Stimulated activated CD8-positive, alpha-beta memory T cell treated with anti-CD3 and anti-CD28 coated beads, Interleukin-12 subunit alpha, Interleukin-12 subunit beta, amount 100 ng/mL, for 4 hours (primary cell): ENCODE measurements at places on chromosomes 1 and 21.

DNA sequence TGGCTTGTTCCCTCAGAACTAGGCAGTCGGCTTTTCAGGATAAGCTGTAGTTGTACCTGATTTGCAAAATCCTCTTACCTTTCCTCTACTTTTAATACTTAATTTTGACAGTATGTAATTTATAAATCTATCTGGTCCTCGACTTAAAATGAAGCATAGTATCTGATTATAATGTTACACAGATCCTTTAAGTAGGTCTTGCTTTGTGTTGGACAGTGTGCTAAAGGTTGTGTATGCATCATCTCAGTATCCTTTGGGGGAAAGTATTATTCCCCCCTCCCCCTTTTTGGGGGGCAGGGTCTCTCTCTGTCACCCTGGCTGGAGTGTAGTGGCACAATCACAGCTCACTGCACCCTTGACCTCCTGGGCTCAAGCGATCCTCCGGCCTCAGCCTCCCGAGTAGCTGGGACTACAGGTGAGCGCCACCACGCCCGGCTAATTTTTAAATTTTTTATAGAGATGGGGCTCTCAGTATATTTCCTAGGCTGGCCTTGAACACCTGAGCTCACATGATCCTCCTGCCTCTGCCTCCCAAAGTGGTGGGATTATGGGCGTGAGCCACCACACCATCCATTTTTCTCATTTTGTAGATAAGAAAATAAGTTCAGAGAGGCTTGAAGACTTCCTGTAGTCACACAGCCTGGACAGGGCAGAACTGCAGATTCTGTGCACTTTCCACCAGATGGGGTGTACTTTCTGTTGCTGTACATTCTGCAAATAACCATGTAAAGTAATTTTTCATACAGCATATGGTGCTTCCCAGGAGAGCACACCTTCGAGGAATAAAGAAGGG lies 791 bp upstream of the STX6 start:
- no peak for DNase-seq

GRCh38 chr1:6347641-6348487 lies 45.7 kb downstream of the ACOT7 start:
- DNase-seq, result peak; percentile 39

GRCh38 chr1:165207853-165208515 lies 148.5 kb downstream of the LMX1A start:
- no peak for DNase-seq

GRCh38 chr1:182149411-182149965 lies 88.0 kb upstream of the ZNF648 start:
- DNase-seq, result no peak

- DNase-seq, result no peak
These were observed 707.8 kb downstream of the USP25 start for GRCh38 chr21:16437586-16437985.

- DNase-seq, result no peak
These were observed 41.2 kb downstream of the TNR start for GRCh38 chr1:175702079-175702795.

GRCh38 chr1:29383746-29384371 lies 147.5 kb downstream of the PTPRU start:
- no peak for DNase-seq

DNA sequence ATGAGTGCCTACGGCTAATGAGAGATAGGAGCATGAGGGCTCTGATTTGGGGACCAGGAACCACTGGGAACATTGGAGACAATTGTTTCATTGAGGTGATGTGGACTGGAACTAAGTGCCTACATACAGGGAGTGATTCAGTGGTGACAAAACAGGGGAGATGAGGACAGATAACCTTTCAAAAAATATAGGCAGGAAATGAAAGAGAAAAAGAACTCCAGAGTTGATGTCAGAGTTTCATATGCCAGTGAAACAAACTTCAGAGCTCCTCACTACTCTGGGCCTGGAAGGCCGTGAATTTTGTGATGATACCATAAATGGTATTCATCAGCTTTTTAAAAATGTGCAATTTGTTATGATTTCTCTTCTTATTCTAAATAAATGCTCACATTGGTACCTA lies 39.3 kb downstream of the FASLG start:
- DNase-seq, result no peak

DNA sequence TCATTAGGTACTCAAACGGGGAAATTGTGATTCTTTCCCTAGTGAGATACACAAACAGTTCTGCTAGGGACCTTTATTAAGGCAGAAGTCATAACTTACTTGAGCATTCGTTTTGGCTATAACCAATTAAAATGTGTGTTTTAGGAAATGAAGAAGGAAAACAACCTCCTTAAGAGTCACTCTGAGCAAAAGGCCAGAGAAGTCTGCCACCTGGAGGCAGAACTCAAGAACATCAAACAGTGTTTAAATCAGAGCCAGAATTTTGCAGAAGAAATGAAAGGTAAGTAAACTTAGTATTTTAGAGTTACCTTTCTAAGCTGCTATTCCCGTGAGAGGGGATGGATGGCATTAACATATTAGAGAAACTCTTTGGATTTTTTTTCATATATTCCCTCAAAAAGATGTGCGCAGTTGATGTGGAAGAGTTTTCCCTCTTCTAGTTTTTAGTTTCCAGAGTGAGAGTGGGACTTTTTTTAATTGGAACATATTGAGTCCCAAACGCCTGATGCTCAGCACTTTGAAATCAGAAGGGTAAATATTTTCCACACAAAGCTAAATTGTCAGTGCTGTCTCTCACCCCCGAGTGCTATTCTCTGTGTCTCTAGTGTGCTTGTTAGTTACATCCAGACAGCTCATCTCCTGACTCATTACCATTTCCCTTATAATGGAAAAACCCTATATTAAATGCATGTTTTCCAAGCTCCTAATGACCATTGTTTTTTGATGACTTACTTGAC lies 34.9 kb downstream of the CENPF start:
- DNase-seq, result no peak

DNA sequence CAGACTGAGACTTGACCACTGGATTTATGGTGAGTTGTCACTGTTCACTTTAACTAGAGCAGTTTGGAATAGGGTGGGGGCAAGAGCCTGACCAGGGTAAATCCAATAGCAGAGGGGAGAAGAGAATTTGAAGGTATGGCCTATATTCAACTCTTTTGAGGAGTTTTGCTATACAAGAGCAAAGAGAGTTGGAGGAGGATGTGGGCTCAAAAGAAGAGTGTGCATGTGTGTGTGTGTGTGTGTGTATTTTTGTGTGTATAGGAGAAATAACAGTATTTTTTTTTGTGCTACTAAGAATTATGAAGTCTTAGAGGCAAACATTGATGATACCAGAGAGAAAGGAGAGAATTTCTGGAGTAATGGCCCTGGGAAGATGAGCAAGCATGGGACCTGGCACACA lies 164.8 kb upstream of the JUN start:
- DNase-seq, result no peak

DNA sequence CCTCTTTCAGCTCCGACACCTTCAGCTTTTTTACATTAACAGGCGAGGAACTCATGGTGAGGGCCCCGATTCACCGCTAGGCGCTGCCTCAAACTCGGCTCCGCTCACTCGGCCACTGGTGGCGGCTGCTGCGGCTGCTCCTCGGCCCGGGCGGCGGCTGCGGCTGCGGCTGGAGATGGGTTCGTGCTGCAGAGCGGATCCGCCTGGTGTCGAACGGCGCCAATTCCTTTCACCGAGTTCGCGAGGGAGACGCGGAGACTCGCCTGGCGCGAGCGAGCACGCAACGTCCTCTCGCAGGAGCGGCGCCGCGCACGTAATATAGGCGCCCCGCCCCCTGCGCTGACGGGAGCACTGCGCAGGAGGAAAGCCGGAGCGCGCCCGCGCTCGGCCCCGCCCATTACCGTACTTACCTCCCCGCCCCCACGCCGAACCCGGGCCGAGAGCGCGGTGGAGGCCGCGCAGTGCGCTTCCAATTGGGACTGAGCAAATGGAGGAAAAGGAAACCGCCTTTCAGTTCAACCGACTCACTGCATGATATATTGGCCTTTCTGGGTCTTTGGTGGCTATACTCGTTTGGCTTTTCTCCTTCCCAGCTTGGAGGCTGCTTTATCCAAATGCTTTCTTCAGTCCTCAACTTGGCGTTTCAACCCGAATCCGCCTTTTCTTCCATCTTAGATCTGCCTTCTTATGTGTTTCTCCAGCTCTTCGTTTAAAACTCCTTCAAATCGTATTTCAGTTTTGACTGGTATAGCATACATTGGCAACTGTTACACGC lies at the start of gene HNRNPU:
HNRNPU (minus strand) TSS at position 291 of the 775 bp plus-strand sequence; CDS start at position 55, 236 bp downstream.
- DNase-seq, result peak; percentile 95

DNA sequence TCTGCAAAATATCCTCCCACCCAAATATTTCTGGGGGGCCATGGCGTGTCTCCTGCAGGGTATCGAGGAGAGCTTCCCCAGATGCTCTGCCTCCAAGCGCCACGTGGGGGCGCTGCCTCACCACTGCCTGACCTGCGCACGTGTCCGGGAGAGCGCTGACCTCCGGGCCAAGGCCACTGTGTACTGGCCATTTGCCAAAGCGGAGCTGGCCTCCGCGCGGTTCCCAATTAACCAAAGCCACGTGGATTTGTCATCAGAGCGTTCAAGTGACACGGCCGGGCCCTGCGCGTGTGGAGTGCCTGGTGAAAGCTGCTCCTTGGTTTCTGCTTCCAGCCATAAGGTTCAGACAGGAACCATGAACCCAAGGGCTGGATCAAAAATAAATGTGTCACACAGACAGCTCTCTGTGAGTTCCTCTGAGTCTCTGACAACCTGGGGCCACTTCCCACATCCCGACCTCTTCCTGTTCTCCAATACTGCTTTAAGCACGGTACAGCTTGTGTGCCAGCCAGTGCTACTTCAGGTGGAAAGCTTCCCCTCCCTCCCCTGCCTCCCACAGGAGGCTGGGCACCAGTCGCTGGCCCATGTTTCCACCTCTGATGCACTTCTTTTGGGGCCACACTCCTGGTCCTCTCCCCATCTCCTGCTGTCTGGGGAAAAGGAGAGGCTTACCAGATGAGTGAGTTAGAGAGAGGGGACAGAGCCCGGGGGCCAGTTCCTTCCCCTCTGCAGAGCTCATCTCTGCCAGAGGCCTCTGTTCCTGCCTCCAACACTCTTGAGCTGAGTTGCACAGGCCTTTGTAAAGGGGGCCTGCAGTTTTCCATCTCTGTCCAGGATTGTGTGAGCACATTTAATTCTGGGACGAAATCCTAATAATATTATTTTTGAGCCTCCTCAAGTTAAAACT lies 26.1 kb downstream of the ZP4 start:
- DNase-seq, result no peak

- no peak for DNase-seq
These were observed 189.0 kb upstream of the FGGY start for GRCh38 chr1:59107916-59108315.

DNA sequence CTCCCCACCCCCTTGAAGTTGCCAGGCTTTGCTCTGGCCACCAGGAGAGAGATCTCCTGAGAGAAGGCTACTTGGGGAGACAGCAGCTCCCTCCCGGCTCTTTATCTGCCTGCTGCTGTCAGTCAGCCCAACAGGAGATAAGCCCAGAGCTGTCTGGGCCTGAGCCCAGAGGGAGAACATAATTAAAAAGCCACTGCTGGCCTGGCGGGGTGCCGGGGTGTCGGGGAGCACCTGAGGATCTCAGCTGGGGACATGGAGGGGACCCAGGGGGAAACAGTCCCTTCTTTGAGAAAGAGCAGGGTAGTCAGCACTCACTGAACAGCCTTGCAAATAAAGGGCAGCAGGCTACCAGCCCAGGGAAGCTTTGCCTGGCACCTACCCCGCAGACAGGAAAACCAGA lies 17.9 kb downstream of the VWA5B1 start:
- no peak for DNase-seq

DNA sequence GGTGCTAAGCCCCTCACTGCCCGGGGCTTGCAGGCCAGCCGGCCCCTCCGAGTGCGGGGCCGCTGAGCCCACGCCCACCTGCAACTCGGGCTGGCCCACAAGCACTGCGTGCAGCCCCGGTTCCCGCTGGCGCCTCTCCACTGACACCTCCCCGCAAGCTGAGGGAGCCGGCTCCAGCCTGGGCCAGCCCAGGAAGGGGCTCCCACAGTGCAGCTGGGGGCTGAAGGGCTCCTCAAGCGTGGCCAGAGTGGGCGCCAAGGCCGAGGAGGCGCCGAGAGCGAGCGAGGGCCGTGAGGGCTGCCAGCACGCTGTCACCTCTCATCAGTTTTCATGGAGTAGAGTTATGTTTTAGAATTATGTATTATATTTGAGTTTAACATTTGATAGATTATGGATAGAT lies 176.5 kb upstream of the FAM78B start:
- DNase-seq, result no peak

DNA sequence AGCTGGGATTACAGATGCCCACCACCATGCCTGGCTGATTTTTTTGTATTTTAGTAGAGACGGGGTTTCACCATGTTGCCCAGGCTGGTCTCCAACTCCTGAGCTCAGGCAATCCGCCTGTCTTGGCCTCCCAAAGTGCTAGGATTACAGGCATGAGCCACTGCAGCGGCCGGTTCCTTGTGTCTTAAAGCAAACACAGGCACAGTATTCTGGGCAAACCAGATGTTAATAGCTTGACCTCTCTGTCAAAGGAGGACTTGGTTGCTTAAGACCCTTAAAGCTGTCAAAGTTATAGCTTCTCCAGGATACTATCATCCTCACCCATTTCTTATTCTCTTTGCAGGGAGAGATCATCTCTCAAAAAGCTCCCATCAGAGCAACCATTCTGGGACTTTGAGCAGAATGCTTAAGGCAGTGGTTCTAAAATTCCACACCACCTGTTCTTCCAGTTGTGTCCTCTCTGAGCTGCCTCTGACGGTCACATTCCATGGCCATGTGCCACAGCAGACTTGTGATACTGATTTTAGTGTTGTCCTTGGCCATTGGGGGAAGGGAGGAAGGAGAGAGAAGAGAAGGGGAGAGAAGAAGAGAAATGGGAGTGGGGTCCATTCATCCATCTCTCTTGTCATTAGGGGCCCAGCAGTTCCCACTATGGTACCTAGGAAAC lies 81.8 kb downstream of the PBX1 start:
- no peak for DNase-seq
